ENCODE measurements at places on chromosomes 1 and 21.

DNA sequence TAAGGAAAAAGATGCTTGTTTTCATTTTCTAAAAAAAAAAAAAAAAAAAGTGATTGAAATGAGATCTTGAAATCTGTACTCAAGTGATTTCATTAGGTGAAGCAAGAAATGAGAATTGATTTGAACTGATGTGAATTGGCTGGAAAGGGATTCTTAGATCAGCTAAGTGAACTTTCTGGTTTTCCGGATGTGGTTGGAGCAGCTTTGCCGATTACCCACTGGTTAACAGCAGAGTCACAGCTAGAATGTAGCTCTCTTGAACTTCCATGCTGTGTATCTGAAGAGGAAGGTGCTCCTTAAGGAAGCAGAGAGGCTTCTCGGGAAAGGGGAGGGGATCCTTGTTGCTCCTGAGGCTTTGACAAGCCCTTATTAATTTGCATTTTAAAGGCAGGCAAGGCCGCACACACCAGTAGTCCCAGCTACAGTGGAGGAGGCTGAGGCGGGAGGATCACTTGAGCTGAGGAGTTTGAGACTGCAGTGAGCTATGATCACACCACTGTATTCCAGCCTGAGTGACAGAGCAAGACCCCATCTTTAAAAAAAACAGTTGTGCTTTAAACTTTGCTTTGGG lies 28.7 kb upstream of the PWP2 start:
- no peak for DNase-seq

DNA sequence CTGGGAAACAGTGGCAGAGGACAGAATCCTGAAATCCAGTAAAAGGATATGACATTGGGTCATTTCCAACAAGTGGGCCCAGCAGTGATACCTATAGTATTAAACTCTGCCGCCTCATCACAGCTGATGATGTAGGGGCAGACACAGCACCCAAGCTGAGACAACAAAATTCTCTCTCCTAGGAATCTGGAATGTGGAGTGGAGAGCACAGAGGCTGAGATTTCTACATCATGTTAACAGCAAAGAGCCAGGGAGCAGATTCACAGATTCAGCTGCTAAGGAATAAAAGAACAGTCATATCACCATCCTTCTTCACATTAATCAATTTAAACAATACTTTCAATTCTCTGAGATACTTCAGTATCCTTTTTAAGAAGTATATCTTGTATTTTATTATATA lies 61.9 kb downstream of the CRP start:
- no peak for DNase-seq

GRCh38 chr1:48654606-48655210 lies 122.0 kb downstream of the BEND5 start:
- no peak for DNase-seq

GRCh38 chr1:163570071-163570470 lies 248.3 kb downstream of the NUF2 start:
- no peak for DNase-seq
